ENCODE measurements at places on chromosomes 1 and 21. TPM values are rescaled to one million over a fixed set of nuclear protein-coding genes. Genes with fewer than 3 reads are reported as not detected.

DNA sequence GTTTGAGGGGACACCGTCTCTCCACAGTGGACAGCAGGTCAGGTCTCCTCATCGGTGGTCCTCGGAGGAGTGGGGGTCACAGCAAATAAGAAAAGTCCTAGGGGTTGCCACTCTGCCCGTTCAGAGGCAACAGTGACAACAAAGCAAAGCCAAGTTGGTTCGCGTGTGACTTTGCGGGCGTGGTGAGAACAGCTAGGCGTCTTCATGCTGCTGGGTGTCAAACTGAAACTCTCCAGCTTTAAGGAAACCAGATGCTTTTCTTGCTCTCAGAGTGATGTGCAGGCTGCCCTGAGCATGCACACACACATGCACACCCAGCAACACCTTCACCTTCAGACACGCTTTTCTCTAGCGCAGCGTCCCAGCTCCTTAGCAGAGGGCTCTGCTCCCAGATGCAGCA, 70.1 kb upstream of the ARHGEF16 start:
- no peak for DNase-seq

GRCh38 chr1:82160903-82161302, 360.2 kb downstream of the ADGRL2 start:
- no peak for DNase-seq

- no peak for DNase-seq
Measured at GRCh38 chr21:41510500-41510899, 2.5 kb upstream of the TMPRSS2 start.

- DNase-seq = no peak
Measured at GRCh38 chr1:15684042-15684461, at the start of gene PLEKHM2. Gene PLEKHM2 (plus strand): TSS chr1:15684320. CDS start chr1:15684559, 239 bp downstream.

GRCh38 chr1:192476802-192477298, 98.7 kb upstream of the RGS1 start:
- peak; percentile 84 for DNase-seq

The TMEM183A gene
- 39.1 TPM for total RNA-seq

The MYBPH gene
- not detected for total RNA-seq

The FABP3 gene
- 3,527 TPM for total RNA-seq

The LORICRIN gene
- not detected for total RNA-seq
